ENCODE measurements at places on chromosomes 5 and 9.
A peak's percentile ranks its signal among the peaks of the same experiment; 100 is the strongest.

- no peak for DNase-seq
Observed at GRCh38 chr5:31682851-31683250, 43.9 kb downstream of the PDZD2 start.

DNA sequence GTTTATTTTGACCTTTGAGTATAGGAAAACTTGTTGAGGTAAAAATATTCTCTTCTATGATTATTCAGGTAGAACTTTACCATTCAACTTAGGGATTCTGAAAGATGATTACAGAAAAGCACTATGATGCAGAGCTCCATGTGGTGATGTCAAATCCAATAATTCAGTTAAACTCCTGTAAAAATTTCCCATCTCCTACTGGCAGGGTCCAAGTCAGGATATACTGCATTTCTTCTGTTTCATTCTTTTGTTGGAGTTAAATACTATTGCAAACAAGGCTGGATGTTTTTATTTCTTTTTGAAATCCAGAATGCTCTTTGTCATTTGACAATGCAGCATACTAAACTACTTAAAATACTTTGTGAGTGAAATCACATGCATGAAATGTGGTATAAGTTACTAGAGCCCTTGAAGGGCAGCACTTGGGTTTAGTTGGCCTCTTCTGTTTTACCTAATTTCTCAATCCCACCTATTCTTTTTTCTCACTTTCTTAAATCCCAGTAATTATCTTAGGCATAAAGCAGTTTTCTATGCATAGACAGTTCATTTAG, 204.5 kb downstream of the FBXL7 start:
- DNase-seq = no peak

- DNase-seq = no peak
Observed at GRCh38 chr9:101026824-101027223, 1.7 kb upstream of the PLPPR1 start.

DNA sequence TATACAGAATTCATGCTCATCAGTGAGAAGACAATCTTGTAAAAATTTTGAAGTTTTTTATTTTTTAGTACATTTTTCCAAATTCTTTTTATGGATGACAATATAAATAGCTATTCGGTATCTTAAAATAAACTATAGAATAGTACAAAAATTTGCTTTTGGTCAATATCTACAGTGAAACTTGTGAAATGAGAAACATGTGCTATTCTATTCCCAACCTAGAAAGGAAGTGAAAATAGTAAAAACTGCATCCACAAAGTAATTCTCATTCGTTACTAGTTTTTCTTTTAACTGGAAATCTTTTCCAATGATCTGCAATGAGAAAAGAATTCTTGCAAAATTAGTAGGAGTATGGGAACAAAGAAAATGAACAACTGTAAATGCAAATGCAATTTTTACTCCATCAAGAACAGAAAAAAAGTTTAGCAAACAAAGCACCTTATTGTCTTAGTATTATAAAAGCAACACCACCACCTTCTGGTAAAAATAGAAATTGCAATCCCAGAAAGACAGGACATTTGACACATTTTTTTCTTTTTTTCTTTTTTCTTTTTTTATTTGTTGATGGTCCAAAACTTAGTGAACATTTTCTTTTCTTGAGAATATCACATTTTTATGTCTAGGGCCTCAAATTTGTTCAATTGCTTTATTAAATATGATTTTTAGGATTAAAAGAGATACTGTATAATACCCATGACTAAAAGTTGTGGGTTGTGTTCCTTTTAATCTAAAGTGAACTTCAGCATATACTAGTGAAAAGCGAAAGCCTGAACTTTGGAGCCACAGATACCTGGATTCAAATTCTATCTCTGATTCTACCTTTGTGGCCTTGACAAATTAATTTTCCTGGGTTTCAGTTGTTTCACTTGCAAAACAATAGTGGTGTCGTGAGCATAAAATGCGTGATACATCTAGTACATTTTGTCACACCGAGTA, 72.3 kb downstream of the SLCO4C1 start:
- peak; percentile 75 for DNase-seq

DNA sequence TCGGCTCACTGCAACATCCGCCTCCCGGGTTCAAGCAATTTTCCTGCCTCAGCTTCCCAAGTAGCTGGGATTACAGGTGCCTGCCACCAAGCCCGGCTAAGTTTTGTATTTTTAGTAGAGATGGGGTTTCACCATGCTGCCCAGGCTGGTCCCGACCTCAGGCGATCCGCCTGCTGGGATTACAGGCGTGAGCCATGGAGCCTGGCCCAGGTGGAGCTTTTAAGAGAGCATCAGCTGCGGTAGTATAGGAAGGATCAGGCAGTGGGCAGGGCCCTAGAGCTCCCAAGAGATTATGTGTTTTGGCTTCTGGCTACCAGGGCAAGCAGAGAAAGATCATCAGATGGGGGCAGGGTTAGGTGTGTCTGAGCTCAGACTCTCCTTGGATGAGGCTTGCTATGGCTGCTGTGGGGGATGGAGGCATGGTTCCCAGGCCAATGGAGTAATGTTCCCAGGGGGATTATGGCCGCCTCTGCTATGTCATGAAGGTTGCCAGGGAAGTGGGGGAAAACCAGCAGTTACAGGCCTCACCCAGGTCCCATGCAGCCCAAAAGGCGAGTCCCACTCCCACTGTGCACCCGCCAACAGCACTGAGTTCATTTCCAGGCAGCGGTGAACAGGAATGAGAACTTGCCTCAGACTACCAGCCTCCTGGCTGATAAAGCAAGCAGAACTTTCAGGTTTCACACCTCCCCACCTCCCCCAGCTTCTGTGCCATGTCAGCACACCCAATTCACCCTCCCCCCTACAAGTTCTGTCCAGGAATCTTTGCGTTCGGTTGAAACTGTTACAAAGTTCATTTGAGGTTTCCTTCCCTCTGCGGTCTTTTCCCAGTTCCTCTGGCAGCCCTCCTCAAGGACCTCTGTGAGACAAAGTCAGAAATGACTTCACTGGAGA, 507.6 kb downstream of the SPATA31D1 start:
- no peak for DNase-seq

DNA sequence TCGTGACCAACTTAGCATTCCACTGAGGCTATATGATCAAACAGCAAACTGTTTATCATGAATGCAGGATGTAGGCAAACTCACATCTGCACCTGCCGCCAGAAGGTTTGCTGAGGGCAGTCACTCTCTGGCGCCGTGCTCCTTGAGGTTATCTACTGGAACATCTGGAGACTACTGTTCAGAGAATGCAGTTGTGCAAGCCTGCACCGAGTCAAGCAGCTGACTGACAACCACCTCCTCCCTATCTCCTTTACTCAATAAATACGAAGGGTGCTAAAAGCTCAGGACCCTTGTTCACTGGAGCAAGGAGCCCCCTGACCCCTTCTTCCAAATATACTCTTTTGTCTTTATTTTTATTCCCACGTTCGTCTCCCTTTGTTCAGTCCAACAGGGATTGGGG, 27.1 kb downstream of the CCDC125 start:
- DNase-seq = no peak

DNA sequence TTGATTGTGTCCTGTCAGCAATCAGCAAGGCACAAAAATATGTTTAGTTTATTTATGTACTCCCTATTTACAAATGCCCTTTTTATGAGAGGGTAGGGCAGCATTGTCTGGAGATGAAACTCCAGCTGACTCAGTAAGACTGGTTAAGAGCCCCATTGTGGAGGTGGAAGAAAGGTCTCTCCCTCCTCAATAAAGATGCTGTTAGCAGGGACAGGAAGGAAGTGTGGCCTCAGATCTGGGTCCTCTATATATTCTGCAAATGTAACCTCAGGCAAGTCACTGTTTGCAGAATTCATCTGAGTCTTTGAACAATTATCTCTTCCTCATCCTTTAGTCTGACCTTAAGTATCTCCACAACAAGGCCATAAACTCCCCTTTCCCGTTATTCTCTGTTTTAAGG, 48.3 kb upstream of the TRAF1 start:
- no peak for DNase-seq

GRCh38 chr5:140966293-140967225, at the start of gene PCDHAC2:
PCDHAC2 (plus strand) TSS chr5:140966476; CDS start chr5:140966767, 291 bp downstream.
- no peak for DNase-seq

- DNase-seq = no peak
Observed at GRCh38 chr5:38595132-38595745, 38.8 kb upstream of the LIFR start.

GRCh38 chr9:121075251-121076036, 689 bp downstream of the CNTRL start:
- DNase-seq = peak; percentile 35

DNA sequence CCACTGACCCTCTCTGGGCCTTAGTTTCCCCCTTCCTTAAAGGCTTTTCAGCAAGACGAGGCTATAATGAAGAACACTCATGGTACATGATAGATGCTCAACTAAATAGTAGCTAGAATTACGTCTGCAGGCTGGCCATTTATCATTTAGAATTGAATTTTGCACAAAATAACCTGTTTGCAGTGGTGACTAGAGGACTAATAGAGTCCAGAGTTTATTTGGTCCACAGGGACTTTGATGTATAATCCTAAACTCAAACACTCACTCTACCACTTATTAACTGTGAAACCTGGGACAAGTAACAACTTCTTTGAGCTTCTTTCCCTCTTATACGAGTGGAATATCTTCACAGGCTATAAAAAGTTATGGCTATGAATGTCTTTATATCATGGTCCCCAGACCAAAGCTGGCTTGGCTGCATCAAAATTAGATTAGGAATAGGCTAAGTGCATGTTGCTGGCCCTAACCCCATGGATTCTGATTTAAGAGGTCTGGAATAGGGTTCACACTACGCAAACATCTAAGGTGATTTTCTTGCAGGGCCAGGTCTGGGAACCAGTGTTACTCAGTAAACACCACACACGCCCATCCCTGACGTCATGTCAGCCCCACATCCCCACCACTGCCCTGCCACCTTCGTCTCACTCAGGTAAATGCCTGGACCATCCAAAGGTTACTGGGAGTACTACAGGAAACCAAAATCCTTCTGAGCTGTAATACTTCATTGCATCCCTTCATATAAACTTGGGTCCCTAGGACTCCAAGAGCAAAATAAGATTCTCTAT, 150.6 kb downstream of the FRMD3 start:
- DNase-seq = no peak

GRCh38 chr5:62296998-62297397, 9.0 kb upstream of the KIF2A start:
- no peak for DNase-seq

- DNase-seq = no peak
Observed at GRCh38 chr9:36118706-36119105, 17.8 kb upstream of the GLIPR2 start.

DNA sequence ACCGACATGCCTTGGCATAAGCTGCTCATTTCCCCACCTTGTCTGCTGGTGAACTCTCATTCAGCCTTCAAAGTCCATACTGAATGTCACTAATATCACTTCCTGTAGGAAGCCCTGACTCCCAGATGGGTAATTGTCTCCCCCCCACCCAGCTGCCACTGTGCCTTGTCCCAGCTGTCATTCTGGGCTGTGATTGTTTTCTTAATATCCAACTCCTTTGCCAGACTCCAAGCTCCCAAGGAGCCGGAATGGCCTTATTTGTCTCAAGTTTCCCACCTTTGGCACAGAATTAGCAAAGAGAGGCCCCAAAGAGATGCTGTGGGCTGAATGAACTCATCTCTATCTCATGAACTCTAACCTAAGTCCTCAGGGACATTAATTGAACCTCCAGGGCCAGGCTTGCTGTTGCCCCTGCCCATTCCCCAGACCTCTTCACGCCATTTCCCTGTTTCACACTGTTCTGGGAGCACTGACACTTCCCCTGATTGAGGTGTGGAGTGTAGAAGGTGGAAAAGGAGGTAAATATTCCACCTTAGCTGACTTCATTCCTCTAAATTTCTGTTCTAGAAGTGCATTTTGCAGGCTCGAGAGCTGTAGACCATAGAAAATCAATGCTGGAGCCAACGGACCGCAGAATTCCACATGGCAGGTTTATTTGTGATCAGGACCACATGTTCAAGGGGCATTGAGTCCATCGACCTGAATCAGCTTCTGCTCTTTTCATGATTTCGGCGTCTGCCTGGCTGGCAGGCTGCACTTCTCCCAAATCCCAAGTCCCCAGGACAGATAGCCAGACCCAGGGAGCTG, 4.9 kb upstream of the SH3PXD2B start:
- DNase-seq = no peak

DNA sequence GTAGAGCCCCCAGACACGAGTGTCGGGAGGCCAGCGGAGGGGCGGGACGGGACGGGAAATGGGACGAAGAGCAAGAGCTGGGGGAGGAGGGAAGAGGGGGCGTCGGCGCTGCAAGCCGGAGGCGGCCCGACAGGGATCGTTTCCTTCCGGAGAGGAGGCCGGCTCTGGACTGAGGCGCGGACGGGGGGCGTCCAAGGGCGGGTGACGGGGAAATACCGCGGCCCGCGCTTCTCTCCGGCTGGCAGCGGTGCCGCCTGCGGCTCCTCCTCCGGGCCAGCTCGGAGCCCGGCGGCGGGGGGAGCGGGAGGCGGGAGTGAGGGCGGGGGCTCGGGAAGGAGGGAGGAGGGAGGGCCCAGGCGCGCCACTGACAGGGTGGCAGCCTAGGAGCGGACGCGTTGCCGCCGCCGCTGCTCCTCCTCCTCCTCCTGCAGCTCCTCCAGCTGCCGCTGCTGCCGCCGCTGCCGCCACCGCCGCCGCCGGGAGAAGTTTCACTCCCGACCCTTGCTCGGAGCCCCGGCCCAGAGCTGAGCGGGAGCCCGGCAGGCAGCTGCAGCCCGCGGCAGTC, at the start of gene CHSY3:
CHSY3 (plus strand) TSS at position 364 of the 565 bp plus-strand sequence.
- DNase-seq = peak; percentile 68

GRCh38 chr9:94631599-94631998, 7.7 kb downstream of the FBP1 start:
- no peak for DNase-seq

- DNase-seq = no peak
Observed at GRCh38 chr5:25850581-25850980, 1187.8 kb downstream of the CDH9 start.

DNA sequence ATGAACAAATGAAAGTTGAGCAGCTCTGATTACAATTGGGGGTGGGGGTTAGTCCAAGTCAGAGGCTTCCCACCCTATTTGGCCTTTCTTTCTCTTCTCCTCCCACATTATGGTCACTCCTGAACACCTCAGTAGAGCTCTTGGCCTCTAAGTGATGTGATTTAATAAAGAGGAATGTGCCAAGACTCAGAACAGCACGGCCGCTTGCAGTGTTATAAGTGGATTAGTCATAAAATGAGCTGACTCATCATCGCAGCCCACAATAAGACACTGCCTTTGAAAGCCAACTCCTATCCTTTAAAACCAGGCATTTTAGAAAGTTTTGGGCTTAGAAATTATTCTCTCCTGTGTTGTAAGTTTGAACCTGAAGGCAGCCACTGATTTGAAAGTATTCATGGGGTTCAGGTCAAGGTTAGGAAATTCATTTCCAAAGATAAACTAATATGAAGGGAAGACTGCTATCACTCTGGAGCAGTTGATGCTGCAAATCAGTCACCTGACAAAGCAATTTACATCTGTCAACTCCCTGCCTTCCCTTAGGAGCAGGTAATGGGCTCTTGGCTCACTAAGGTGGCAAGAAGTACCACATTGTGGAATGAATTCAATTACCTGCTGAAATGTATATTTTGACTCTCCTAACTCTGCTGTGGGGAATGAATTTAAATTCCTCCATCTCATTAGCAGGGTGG, 283.6 kb upstream of the NMUR2 start:
- DNase-seq = no peak

- DNase-seq = no peak
Observed at GRCh38 chr9:131290767-131291370, 1.3 kb downstream of the PLPP7 start.

GRCh38 chr5:20683241-20683940, 695.4 kb upstream of the CDH18 start:
- DNase-seq = no peak

- no peak for DNase-seq
Observed at GRCh38 chr5:64693636-64694035, 3.3 kb downstream of the SHISAL2B start.

- DNase-seq = no peak
Observed at GRCh38 chr9:36164372-36164771, 4.8 kb upstream of the CCIN start.

GRCh38 chr5:95283761-95284571, 928 bp downstream of the MCTP1 start:
- DNase-seq = peak; percentile 39

All from suppressor macrophage treated with lipopolysaccharide for 4 hours (primary cell).